ENCODE measurements at places on chromosomes 16 and 17.

- no peak for DNase-seq
These were observed 8.7 kb downstream of the CORO7 start for GRCh38 chr16:4407543-4408322.

- no peak for DNase-seq
These were observed 6.4 kb downstream of the NFE2L1 start for GRCh38 chr17:48054238-48055185.

- DNase-seq = no peak
These were observed 22.6 kb downstream of the C17orf67 start for GRCh38 chr17:56810891-56811775.

DNA sequence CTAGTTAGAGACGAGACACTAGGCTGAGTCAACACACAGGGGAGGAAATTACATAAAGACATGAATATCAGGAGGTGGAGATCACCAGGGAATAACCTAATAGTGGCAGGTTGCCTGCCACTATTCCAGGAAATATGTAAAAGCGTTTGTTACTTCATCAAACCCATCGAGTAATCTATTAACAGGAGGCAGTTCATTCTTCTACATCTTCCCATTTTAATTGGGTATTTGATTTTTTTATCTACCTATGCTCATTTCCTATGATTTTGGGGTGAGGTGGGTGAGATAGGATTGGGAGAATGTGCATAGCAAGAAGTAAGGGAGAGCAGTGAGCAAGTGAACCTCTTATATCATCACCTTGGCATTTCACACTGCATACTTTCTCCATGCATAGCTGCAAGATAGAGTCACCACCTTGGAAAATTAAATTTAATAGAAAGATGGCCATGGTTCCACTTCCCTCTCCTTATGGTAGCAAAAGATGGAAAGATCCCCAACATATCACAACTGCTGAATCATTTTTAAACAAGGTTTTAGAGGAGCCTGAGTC, 312.2 kb downstream of the TMEM114 start:
- DNase-seq = no peak

GRCh38 chr17:7043497-7044198, at the start of gene SLC16A11:
Gene SLC16A11, minus strand, starts transcription at chr17:7044092. Its CDS starts 579 bp downstream, at chr17:7043513.
- DNase-seq = no peak

- no peak for DNase-seq
These were observed 70.1 kb downstream of the ADAMTS18 start for GRCh38 chr16:77364770-77365169.

DNA sequence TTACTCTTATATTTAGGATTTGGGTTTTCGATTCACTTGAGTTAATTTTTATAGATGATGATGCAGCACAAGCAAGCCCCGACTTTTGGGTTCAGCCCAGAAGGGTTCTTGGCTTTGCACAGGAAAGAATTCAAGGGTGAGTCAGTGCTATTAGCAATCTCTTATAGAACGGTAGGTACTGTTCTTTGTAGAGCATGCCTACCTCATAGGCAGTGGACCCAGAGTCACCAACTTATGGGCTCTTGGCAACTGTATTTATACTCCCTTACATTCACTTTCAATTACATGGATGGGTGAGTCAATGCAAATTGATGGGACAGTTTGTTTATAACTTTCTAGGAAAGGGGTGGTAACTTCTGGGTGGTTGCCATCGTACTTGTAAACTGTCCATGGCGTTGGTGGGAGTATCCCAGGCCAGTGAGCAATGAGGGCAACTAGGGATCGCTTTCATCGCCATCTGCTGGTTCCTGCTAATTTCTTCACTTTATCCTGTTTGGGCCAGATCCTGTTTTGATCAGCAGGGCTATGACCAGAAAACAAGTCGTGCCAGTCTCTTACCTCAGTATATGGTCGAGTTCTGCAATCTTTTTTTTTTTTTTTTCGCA, 362.6 kb downstream of the CNTNAP4 start:
- DNase-seq = no peak

- no peak for DNase-seq
These were observed 519 bp upstream of the NTN1 start for GRCh38 chr17:9020824-9021157.

DNA sequence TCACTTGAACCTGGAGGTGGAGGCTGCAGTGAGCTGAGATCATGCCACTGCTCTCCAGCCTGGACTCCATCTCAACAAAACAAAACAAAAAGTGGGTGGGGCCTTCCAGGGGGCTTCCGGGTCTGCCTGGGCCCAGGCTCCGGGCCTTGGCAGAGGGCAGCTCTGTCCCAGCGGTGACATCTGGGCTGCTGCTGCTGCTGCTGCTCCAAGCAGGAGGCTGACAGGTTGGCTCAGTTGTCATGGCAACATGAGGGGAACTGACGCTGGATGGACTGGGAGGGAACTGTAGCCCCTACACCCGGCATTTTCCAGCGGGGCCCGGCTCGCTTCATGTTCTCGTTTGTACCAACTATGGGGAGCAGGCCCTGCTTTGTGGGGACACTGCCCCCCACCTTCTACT, 4.0 kb downstream of the BAIAP3 start:
- DNase-seq = no peak

- no peak for DNase-seq
These were observed 152.4 kb downstream of the SSH2 start for GRCh38 chr17:29777663-29778062.

DNA sequence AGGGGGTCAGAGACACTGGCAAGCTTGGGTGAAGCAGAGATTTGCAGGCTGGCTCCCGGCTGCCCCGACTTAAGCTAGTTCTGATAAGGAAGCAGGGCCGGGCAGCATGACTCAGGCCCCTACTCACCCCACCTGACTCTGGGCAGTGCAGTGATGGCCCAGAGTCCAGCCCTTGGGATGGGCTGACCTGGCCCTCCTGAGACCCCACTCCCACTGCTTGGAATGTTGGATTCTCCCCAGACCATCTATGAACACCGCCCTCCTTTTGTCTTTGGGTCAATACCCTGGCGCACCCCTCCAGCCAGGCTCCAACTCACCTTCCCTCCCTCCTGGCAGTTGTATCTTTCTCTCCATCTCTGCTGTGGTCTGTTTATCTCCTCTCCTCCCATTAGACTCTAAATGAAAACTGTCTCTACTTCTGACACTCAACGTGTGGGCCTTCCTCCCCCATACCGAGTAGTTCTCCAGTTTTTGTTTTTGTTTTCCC, 21.0 kb downstream of the LGALS3BP start:
- no peak for DNase-seq

- no peak for DNase-seq
These were observed 12.2 kb upstream of the CES3 start for GRCh38 chr16:66948837-66949225.

GRCh38 chr16:80056324-80056723, 455.8 kb upstream of the MAF start:
- DNase-seq = no peak

DNA sequence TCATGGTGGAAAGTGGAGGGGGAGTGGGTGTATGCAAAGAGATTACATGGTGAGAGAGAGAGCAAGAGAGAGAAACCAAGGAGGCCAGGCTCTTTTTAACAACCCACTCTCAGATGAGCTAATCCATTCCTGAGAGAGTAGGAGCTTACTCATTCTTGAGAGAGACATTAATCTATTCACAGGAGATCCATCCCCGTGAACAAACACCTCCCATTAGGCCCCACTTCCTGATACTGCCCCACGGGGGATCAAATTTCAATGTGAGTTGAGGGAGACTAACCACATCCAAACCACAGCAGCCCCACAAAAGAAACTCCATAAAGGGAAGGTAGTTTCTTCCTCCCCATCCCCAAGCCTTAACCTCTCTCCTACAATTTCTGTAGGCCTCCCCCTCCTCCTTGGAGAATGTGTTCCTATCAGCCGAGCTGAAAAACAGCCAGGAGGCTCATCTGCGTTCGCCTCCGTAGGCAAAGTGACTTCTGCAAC, 450.0 kb downstream of the NPIPA7 start:
- DNase-seq = peak; percentile 14

- DNase-seq = no peak
These were observed 667 bp downstream of the OGFOD1 start for GRCh38 chr16:56451753-56452689.

DNA sequence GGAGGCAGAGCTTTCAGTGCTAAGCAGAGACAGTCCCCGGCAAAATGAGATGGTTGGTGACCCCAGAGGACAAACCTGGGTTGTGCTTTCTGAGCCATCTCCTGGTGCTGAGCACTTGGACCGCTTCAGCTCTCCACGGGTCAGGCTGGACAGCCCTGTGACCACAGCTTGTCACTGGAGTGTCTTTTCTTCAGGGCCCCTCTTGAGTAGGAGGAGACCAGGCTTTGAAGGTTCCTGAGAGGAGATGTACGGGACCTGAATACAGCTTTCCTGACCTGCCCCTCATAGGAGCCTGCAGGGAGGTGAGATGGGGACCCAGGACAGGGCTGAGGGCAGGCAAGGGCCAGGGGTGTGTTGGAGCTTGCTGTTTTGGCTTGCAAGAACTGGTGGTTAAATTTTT, 17.8 kb upstream of the ADGRG1 start:
- no peak for DNase-seq

GRCh38 chr17:80755650-80756405, 211.2 kb downstream of the RPTOR start:
- peak; percentile 49 for DNase-seq

GRCh38 chr16:77599793-77600415, 122.4 kb upstream of the NUDT7 start:
- peak; percentile 21 for DNase-seq

- DNase-seq = no peak
These were observed 21.9 kb downstream of the SGSH start for GRCh38 chr17:80198144-80198661.

GRCh38 chr17:2797637-2798036, 1.4 kb downstream of the RAP1GAP2 start:
- no peak for DNase-seq

DNA sequence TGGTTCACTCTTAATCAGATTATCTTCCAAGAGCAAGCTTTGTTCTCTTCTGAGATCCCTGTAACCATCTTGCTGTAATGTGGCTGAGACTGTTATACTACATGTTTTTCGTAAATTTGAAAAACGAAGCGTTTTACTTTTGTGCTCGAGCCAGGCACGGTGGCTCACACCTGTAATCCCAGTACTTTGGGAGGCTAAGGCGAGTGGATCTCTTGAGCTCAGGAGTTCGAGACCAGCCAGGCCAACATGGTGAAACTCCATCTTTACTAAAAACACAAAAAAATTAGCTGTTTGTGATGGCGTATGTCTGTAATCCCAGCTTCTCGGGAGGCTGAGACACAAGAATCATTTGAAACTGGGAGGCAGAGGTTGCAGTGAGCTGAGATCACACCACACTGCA, 7.8 kb downstream of the CUEDC1 start:
- no peak for DNase-seq

DNA sequence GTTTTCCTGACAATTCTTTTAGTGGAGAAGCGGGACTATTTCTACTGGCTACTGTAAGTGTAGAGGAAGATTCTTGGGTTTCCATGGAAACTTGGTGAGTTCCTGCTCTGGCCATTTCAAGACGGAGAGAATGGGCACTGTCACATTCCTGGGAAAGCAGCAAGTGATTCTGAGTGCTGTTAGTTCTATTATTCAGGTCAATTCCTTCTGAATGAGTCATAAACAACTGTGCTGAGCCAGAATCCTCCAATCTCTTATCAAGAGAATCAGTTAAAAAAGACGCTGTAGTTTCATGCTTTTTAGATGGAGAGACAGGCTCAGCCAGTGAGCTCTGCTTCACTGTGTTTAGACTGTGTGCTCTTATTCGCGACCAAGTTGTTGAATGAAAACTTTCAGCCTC, 19.6 kb downstream of the AKAP10 start:
- no peak for DNase-seq

- DNase-seq = no peak
These were observed 1202.9 kb upstream of the CDH8 start for GRCh38 chr16:63239065-63239570.

GRCh38 chr17:10195090-10195805, 3.2 kb downstream of the GAS7 start:
- DNase-seq = no peak

DNA sequence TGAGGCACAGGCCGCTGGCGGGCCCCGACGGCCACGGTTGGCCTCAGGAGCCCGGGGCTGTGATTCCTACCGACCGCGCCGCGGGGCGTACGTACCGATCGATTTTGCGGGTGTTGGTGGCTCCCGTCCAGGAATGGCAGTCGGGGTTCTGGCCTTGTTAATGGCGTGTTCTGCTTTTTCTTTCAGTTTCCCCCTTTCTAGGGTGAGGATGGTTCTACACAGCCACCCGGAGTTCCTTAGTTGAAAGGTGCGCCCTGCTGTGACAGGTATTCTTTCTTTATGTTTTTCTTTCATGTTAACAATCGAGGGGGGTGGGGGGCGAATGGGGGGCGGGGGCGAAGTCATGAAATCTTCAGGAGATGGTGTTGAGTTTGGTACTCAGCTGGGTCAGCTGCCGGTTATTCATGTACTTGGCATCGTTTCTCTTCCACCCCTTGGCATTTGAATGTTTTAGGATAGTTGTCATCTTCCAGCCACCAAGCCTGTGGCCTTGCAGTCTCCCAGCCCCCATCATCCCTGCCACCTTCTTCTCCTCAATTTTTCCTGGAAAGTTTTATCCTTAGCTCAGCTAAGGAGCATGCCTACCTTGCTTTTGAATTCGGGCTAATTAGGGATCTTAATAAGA, 802 bp downstream of the CYLD start:
- no peak for DNase-seq

- no peak for DNase-seq
These were observed 17.5 kb downstream of the NOS2 start for GRCh38 chr17:27782791-27783206.

GRCh38 chr17:6666077-6666521, 14.5 kb downstream of the C17orf100 start:
- DNase-seq = peak; percentile 14

GRCh38 chr17:278055-278675, 74.4 kb downstream of the RPH3AL start:
- DNase-seq = no peak

- no peak for DNase-seq
These were observed 64.0 kb downstream of the TANGO6 start for GRCh38 chr16:68907297-68907696.

DNA sequence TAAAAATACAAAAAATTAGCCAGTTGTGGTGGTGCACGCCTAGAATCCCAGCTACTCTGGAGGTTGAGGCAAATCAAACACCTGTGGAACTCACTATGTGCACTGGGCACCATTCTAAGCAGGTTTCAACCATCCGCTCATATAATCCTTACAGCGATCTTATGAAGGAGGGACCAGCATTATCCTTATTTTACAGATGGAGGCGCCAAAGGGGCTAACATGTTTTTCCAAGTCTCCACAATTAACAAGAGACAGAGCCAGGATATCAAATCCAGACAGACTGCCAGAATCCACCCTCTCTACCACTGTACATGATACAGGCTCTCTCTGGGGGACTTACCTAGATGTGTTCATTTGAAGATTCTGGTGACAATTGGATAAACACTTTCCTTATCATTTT, 479.0 kb downstream of the XYLT1 start:
- DNase-seq = no peak

- no peak for DNase-seq
These were observed 3.0 kb downstream of the CORO1A start for GRCh38 chr16:30186444-30186781.
